ENCODE measurements at places on chromosomes 6 and 20. TPM values are rescaled to one million over a fixed set of nuclear protein-coding genes. Genes with fewer than 3 reads are reported as not detected.

The FAXC gene
- not detected for total RNA-seq

The HLA-DRA gene
- 35.4 TPM for total RNA-seq

The CABLES2 gene
- 6.3 TPM for total RNA-seq

The BNIP5 gene
- total RNA-seq, result 0.05 TPM

Measured in naive thymus-derived CD4-positive, alpha-beta T cell (primary cell).